ENCODE measurements at places on chromosomes 3 and 15. TPM values are rescaled to one million over a fixed set of nuclear protein-coding genes. Genes with fewer than 3 reads are reported as not detected.

SKOR1 gene
- total RNA-seq: 0.12 TPM

LTF gene
- total RNA-seq: 1.8 TPM

GRCh38 chr3:68706096-68706495 is 226.3 kb downstream of the TAFA4 start:
- no peak overlapping the region for H3K4me3 ChIP-seq
- peak; percentile 41 for DNase-seq
- H3K36me3 ChIP-seq: no peaks in the 10 kb centered on the region
- no peaks in the 10 kb centered on the region for H3K27me3 ChIP-seq

DNA sequence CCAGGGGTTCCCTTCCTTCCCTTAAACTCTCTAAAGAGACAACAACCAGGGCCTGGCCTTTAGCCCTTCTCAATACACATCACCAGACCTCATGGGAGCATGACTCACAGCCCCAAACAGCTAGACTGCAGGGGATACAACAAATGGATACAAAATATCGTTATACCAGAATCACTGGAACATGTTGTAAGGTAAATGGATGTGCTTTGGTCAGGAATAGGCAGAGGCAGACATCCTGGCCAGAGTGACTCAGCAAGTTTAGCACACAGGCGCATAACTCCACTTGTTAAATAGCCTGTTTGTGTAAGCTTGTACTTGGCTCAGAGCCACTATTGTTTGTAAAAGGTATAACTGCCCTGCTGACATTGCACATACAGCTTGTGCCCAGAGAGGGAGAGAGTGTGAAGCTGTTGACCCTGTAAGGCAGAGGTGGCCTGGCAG is 18.3 kb downstream of the TMED3 start:
- peak; percentile 9 for DNase-seq
- H3K4me3 ChIP-seq: no peak overlapping the region
- H3K4me1 ChIP-seq: no peaks in the 10 kb centered on the region
- H3K36me3 ChIP-seq: no peaks in the 10 kb centered on the region

UBA7 gene
- 10.7 TPM for total RNA-seq

LDHAL6B gene
- total RNA-seq: not detected

- H3K4me3 ChIP-seq: peak overlapping the region; percentile 67
- H3K27me3 ChIP-seq: peaks cover 15% of the 10 kb centered on the region
- H3K4me1 ChIP-seq: peaks cover 20% of the 10 kb centered on the region
- DNase-seq: peak; percentile 85
- no peak overlapping the region for H3K27ac ChIP-seq
- H3K36me3 ChIP-seq: no peaks in the 10 kb centered on the region
Measured at GRCh38 chr3:184380185-184380626, 352 bp downstream of the CHRD start.

All from hepatocyte (in vitro differentiated cells).